NCI-H774 (cell line): ENCODE measurements at places on chromosomes 7 and 10.

DNA sequence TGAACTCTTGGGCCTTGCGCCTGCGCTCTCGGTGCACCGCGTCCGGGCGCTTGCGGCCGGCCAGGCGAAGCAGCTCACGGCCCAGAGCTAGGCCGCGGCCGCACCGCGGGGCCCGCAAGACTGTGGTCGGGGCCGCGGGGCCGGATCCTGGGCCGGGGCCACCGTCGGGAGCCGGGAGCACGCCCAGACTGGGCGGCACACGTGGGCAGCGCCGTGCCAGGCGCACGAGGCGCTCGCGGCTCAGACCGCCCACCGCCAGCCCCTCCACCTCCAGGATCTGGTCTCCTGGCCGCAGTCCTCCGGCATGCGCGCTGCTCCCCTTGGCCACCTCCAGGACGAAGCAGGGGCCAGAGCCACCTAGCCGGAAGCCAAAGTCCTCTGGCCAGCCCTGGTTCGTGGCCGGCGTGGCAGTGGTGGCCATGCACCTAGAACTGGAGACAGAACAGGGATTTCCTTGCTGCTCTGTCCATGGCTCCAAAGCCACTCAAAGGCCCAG lies at the start of gene GRID2IP:
TSS of gene GRID2IP (minus strand) at position 446 of the 496 bp plus-strand sequence. CDS start at position 421, 25 bp downstream.
- no peak for DNase-seq

DNA sequence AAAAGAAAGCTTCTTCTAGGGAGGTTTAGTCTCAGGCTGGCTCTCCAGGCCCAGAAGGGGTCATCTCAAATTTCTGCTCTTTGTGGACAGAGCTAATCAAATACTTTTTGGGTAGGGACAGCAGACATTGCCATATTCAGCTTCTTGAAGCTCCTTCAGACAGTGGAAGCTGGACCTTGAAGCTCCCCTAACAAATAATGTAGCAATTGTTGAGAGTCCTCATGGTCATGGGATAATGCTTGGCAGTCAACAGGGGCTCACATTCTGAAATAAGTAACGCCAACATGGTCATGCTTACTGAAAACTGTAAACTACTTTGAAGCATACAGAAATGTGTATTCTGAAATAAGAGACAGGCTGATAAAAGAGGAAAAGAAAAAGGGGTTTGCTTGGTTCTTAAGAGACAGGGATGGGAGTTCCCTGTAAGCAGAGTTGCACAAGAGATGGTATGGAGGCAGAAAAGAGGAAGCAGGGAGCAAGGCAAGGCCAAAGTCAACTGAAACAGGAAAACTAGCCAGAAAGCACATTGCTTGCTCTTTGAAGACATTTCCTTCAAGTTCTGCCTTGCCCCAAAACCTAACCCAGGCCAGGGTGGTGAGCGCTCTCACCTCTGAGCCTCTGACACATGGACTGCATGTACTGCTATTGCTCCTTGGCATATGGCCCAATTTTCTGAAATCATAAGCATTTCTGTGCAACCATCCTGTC lies 53.1 kb upstream of the KMT2E start:
- DNase-seq, result no peak

- no peak for DNase-seq
Observed at GRCh38 chr10:129498680-129499079, 31.6 kb downstream of the MGMT start.

- peak; percentile 90 for DNase-seq
Observed at GRCh38 chr7:12607134-12607533, 36.6 kb downstream of the SCIN start.

DNA sequence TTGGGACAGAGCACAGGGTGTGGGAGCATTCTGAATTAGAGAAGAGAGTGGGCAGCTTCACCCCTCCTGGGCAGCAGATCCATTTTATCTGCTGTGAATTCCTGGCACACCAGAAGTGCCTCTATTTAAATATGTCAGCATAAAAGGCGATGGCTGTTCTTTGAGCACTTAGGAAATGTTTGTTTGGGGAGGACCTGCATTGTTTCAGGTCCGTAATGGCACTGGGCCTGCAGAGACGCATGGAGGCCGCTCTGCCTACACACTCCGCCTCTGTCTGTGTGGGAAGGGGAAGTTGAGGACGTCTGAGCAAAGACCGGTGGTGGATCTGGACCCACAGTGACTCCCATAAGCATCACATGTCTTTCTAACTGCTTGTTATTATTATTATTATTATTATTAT lies 253.2 kb downstream of the CAMK1D start:
- DNase-seq, result peak; percentile 25

DNA sequence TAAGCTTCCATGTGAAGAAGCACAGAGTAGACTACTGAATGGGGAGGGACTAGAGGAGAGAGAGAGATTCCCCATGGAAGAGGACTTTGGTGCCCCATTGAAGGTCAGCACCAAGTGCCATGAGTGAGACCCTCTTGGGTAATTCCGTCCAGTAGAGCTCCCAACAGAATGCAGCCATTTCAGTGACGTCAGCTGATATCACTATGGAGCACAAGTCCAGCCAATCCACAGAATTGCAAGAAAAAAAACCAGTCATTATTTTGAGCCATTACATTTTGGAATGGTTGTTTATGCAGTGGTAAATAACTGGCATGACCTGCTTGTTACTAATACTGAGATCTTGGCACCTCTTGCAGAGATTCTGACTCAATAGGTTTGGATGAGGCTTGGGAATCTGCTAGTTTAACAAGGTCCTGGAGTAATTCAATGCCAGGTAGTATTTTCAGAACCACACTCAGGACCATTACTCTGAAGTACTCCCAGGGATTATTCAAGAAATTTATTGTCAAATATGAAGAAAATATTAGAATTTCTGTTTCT lies 52.6 kb upstream of the SP8 start:
- DNase-seq, result no peak

- DNase-seq, result no peak
Observed at GRCh38 chr10:122854648-122855047, 9.0 kb upstream of the CUZD1 start.

GRCh38 chr10:113663908-113664307 lies at the start of gene NRAP:
Gene NRAP, minus strand, starts transcription at chr10:113664041. Its CDS starts 159 bp downstream, at chr10:113663882.
- no peak for DNase-seq

DNA sequence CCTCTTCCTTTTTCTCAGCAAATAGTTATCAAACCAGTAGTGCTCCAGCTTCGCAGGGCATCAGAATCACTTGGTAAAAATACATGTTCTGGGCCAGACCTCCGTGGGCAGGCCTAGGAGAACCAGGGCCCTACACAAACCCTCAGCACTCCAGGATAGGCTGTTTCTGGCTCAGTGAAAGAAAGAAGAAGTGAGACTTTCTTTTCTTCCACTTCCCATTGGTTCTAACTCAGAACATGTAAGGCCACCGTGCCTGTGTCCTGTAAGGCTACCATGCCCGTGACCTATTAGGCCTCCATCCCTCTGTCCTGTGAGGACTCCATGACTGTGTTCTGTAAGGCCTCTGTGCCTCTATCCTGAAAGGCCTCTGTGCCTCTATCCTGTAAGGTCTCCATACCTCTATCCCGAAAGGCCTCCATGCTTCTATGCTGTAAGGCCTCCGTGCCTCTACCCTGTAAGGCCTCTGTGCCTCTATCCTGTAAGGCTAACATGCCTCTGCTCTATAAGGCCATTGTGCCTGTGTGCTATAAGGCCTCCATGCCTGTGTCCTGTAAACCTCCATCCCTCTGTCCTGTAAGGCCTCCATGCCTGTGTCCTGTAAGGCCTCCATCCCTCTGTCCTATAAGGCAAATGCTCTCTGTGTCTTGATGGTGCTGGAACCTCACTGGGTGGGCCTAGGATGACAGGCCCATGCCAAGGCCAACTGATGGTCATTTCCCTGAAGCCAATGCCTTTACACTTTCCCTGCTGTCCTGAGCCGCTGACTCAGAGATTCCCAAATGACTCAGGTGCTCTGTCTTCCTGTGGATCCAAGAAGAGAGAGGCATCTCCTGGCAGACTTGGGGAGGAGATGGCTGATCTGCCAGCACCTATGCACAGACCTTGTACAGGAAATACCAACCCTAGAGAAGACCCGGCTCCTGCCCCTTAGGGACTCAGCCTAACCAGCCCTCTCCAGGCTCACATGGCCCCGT lies 96.6 kb upstream of the CACUL1 start:
- DNase-seq, result no peak

- DNase-seq, result no peak
Observed at GRCh38 chr7:99667179-99667578, 12.6 kb downstream of the CYP3A5 start.

GRCh38 chr10:79256264-79256806 lies 90.9 kb upstream of the PPIF start:
- no peak for DNase-seq

GRCh38 chr10:1048349-1048731 lies 579 bp downstream of the IDI1 start:
- no peak for DNase-seq

GRCh38 chr10:122549636-122550035 lies 10.9 kb upstream of the DMBT1 start:
- DNase-seq, result no peak

- peak; percentile 13 for DNase-seq
Observed at GRCh38 chr7:95608359-95609173, 12.2 kb upstream of the PDK4 start.

- DNase-seq, result no peak
Observed at GRCh38 chr7:9645756-9646155, 1212.3 kb downstream of the NXPH1 start.

- DNase-seq, result no peak
Observed at GRCh38 chr10:125878957-125879835, 1.9 kb downstream of the DHX32 start.

- no peak for DNase-seq
Observed at GRCh38 chr10:132841615-132841975, 55.6 kb upstream of the NKX6-2 start.

DNA sequence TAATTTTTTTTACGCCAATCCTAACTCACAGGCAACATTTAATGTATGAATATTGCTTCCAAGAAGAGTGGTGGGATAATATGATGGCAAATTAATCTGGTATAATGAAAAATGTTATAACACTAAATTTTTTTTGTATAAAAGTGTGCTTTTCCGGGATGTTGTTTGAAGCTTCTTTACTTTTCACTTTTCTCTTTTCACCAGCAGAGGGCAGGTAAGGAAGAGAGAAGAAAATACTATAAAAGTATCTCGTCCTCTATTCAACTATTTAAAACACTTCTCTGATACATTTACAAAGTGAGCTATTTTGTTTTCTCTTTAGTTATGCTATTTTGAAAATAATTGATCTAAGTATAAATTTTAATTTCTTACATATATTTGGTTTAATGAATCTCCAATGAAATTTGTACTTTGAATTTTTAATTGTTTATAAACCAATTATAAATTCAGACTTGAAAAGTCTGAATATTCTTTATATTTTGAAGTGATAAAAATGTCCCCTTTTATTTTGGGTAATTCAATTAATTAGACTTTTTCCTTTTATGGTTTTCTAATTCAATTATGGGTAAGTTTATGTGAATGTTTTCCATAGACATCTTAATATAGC lies 20.7 kb upstream of the CFTR start:
- DNase-seq, result peak; percentile 23

DNA sequence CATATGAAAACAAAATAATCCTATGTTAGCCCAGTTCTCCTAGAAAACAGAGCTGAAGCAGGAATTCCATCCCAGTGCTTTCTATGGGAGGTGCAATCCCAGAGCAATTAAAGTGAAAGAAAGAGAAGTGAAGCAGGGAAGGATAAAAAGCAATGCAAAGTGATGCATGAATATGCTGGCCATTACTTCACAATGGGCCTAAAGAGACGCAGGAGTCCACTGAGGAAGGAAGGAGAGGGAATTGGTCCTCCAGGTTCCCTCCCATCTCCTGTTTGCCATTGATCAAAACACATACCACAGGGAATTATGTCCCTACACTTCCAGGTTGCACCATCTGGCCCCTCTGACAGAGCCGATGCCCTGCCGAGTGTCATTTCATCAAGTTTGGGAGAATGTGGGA lies 392.2 kb upstream of the NFE2L3 start:
- DNase-seq, result no peak

DNA sequence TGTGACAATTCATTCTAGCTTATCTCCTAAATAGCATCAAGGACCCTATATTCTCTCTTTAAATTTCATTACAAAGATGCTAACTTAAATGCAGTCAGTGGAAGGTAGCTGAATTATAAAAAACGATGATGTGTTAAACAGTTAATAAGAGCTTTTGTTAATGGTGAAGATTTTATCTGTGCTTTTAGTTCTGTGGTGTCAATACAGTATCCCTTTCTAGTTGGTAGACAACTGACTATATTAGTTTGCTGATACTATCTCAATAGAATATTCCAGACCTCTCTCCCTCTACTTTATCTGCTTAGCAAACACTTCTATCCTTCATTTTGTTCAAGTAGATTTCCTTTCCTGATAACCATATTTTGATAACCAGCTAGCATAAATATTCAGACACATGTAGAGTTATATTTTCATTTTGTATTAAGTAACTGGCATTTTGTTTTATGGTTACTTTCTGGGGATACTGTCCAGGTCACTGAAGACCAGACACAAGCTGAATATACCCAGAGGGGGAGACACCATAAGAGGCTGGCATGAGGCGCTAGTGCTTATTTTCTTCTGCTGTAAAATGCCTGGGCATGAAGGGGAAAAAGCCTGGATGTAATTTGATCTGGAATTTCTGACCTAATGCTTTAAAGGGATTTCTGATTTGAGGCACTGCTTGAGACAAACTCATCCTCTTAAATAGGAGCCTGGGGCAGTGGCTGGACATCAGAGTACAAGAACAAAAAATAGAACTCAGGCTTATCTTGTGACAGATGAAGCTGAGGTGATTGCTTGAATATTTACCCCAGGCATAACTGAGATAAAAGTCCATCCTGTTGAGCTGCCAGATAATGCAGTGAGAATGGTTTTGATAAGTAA lies 197.5 kb downstream of the MALRD1 start:
- DNase-seq, result no peak

- no peak for DNase-seq
Observed at GRCh38 chr7:155721056-155721455, 76.6 kb downstream of the RBM33 start.
